ENCODE measurements at places on chromosomes 5 and 9.

DNA sequence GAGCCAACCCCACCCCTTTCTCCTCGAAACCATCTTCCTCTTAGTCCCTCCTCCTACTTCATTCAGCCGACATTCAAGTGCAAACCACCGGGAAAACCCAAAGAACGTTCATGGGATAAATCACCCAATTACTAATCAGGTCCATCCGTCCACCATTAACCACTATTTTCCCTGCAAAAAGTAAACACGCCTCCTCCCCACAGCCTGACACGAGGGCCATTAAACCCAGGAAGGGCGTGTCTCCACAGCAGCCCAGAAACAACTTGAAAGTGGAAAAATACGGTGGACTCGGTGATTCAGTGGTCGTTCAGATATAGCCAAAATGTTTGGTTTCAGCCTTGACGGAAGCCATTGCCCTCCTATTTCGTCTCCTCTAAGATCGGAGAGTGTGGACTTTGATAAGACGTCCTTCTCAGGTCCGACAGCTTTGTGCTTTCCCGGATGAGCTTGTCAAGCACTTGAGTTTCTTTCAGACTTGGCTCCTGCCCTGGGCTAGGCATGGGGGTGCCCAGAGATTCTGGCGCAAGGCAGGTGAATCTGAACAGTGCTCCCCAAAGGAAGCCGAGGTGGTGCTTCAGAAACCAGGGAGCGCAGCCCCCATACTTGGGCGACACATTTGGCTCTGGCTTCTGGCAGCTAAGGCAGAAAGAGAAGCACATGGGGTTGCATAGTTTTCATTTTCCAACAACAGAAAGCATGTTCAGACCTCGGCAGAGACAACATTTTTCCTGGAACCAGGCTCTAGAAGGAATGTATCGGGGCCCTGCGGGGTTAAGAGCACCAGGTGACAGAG lies 56.6 kb downstream of the SMIM23 start:
- DNase-seq: no peak

DNA sequence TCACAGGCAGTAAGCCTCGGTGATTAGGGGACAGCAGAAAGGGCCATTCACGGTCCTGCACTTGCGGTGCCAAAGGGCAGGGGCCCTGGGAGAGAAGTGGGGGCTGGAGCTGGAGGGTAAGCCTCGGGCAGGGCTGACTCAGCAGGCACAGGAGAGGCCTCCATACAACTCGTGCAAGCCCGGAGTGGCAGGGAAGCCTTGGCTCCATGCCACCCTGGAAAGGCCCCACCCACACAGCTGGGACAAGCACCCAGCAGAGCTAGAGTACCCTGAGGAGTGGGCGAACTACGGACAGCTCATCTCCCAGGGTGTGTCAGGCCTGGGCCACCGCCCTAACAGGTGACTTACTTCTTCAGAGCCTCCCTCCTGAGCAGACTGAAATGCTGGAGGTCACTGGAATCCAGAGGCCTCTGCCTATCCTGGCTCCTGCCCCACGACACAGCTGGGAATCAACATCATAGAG lies 5.6 kb upstream of the CAMK2A start:
- DNase-seq: no peak

DNA sequence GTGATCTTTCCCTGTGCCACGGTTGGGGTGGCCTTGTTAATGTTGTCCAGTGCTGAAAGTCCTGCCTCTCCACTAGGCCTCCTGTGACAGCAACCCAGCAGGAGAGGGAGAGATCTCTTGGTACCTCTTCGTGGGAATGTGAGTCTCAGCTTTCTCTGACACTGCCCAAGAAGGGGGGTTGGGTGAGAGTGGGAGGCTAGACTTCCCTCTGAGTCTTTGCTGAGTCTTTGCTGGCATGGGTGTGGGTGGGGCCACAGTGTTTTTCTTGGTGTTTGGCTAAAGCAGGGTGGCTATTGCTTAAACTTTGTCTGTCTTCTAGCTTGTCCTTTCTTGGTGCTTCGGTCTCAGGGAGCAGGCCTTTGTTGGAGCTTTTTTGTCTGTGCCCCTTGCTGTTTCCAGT lies 145.6 kb downstream of the GNA14 start:
- no peak for DNase-seq

DNA sequence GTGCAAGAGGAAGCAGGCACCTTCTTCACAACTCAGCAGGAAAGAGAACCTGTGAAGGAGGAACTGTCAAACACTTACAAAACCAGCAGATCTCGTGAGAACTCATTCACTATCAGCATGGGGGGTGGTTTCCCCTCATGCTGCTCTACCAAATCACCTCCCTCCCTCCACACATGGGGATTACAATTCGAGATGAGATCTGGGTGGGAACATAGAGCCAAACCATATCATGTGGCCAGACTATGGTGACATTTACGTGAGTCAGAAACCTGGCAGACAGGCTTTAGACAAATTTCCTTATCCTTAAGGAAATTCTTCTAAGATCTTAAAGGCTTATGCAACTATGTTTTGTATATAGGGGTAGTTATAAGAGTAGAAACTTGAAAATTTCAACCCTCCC lies 8.7 kb upstream of the AOPEP start:
- no peak for DNase-seq

DNA sequence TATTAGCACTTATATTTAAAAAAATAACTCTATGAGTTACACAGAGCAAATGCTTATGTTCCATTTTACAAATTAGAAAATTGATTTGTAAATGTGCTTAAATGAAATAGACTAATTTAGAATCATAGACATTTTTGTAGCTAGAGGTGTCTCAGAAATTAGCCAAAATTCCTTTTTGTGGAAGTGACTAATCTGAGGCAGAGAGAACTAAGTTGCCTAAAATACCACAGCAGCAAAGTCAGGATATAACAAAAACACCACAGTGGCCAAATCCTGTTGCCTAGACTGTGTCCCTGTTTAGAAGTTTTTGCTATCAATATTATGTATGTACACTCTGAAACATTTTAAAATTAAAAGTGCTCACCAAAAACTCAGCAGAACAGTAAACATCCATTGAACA lies 18.7 kb downstream of the ADAMTSL1 start:
- DNase-seq: no peak

GRCh38 chr9:70679845-70680244 lies 265.4 kb upstream of the KLF9 start:
- no peak for DNase-seq

GRCh38 chr9:120286530-120286929 lies 293.4 kb downstream of the CDK5RAP2 start:
- DNase-seq: no peak

DNA sequence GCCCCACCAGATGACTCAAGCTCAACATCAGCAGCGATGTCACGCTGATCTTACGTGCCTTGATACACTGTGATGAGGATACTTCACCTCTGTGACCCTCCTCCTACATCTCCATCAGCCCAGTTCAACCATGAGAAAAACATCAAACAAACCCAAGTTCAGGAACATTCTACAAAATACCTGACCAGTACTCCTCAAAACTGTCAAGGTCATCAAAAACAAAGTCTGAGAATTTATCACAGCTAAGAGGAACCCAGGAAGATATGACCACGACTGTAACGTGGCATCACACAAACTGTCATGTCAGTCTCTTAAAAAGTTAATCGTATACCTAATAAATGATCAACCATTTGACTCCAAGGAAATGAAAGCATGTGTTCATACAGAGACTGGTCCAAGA lies 90.8 kb downstream of the COL23A1 start:
- no peak for DNase-seq

GRCh38 chr9:134149380-134149779 lies 13.5 kb downstream of the WDR5 start:
- DNase-seq: no peak

DNA sequence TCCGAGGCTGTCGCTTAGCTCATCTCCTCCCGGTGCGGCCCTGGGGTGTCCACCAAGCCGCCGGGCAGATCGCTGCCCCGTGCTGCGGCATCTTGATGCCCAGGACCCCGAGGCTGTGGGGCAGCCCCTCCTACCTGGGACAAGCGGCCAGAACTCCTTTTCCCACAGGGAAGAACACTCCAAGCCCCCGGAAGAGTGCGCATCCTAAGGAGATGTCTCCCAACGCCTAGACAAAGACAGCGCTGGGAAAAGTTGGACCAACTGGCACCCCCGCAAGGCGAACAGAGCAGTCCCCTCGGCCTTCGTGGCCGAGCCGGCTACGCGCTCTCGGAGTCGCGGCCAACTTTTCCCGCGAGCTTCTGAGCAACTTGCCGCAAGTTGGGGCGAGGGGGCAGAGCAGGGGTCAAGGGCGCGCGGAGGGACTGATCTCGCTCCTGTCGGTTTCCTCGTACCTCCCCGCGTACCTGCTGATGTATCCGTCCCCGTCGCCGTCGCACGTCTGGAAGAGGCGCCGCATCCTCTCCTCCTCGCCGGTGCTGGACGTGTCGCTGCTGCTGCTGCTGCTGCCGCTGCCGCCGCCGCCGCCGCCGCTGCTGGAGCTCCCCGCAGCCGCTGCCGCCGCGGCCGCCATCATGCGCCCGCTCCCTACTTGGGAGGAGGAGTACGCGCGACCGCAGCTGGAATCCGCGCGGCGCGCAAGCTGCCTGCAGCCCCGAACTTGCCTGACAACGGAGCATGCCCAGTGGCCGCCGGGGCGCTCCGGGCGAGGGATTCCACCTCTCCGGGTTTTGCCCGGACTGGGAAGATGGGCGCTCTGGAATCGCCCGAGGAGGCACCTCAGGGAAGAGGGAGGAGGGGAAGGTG lies at the start of gene MCC:
TSS of gene MCC (minus strand) at position 673 of the 864 bp plus-strand sequence.
- DNase-seq: peak; percentile 17

DNA sequence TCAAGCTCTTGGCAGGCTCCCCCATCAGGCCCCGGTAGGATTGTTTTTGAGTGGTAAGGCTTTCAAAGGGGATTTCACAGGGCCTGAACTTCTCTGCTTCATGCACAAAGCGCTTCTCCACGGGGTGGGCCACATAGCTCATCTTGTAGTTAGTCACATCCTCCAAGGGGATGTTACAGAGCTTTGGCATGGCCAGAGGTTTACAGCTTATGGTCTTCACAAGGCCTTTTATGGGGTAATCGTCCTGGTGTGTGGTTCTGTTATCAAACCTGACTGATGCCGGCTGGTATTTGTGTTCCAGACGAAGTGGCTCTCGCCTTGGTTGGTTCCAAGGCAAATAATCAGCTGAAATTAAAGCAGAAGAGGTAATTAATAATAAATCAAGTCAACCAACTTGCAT lies 104.3 kb downstream of the SAXO1 start:
- DNase-seq: no peak

DNA sequence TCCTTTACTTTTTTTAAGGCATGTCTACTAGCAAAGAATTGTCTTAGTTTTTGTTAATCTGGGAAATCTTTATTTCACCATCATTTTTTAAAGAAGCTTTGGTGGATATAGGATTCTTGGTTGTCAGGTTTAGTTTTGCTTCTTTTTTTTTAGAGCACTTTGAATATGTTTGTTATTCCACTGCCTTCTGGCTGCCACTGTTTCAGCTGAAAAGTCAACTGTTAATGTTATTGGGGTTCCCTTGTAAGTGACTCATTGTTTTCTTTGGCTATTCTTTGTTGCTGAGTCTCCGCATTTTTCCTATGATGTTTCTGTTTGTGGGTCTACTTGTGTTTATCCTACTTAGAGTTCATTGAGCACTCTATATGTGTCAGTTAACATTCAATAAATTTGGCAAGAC lies 44.4 kb downstream of the PHAX start:
- no peak for DNase-seq

DNA sequence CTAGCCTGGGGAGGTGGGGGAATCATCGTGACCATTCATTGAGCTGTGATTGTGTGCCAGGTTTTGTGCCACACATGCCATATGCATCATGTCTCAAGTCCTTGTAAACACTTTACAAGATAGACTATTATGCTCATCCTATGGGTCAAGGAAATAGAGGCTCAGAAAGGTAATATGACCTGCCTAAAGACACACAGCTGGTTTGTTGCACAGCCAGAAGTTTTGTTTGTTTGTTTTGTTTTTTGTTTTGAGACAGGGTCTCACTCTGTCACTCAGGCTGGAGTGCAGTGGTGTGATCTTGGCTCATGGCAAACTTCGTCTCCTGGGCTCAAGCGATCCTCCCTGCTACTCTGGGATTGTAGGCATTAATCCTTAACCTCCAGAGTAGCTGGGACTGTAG lies 21.4 kb upstream of the CRB2 start:
- no peak for DNase-seq

DNA sequence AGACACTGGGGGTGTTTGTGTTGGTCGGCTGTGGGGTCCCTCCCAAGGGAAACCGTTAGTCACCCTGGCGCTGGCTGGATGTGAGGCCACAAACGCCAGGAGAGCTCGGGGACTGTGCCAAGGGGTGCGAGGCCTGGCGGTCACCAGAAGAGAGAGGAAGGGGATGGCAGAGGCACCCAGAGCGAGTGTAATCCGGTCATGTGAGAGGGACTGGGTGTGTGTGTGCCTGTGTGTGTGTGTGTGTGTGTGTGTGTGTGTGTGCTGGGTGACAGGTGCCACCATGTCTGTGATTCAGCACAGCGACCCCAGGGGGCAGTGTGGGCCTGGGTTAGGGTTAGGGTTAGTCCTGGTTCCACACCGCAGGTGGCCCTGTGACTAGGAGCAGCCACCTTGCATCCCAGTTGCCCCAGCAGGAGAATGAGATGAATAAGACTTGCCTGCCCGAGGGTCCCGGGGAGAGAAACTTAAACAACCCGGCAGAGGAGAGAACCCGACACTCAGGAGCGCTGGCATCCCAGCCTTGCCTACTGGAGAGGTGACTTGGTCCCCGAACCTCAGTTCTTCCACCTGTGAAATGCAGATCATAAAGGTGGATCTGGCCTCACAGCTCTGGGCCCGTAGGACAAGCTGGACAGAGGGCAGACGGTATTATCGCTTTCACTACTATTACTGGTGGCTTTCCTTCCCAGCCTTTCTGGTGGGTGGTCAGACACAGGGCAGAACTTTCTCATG lies 1.4 kb upstream of the ADAMTSL2 start:
- peak; percentile 59 for DNase-seq

GRCh38 chr5:152994033-152994680 lies 496.3 kb upstream of the GRIA1 start:
- DNase-seq: no peak

Measured in GM19239 (cell line).